Lower lobe of right lung (tissue), 2 donors: ENCODE measurements at places on chromosomes 5 and 9.

DNA sequence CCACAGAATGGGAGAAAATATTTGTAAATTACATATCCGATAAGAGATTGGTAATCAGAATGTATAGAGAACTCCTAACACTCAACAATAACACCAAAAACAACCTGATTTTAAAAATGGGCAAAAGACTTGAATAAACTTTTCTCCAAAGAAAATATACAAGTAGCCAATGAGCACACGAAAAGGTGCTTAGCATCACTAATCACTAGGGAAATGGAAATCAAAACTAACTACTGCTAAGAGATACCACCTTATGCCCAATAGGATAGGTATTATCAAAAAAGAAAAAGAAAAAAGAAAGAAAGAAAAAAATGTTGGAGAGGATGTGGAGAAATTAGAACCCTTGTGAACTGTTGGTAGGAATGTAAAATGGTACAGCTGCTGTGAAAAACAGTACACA, 212.1 kb downstream of the TLR4 start:
- DNase-seq: no peak

DNA sequence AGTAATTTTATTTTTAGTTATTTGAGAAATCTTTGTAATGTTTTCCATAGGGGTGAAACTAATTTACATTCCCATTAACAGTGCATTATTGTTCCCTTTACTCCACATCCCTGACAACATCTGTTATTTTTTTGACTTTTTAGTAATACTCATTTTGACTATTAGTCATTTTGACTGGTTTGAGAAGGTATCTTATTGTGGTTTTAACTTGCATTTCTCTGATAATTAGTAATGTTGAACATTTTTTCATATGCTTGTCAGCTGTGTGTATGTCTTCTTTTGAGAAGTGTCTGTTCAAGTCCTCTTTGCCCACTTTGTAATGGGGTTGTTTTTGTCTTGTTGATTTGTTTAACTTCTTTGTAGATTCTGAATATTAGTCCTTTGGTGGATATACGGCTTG, 27.5 kb downstream of the CCDC152 start:
- no peak for DNase-seq

DNA sequence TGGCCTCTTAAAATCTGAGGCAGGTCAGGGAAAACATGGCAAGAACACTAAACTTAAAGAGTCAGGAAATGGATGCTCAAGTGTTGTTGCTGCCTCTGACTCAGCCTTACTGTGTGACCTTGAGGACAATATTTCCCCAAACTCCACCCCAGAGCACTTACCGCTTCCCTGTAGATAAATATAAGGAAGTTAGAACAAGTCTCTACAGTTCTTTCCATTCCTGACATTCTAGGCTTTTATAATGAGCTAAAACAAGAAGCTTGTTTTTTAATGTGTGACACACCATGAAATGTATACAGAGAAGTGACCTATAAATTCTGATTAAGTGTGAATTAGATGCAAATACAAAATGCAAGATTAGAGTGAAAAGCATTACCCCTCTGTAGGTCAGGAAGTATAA, 129.3 kb downstream of the GRIA1 start:
- no peak for DNase-seq

DNA sequence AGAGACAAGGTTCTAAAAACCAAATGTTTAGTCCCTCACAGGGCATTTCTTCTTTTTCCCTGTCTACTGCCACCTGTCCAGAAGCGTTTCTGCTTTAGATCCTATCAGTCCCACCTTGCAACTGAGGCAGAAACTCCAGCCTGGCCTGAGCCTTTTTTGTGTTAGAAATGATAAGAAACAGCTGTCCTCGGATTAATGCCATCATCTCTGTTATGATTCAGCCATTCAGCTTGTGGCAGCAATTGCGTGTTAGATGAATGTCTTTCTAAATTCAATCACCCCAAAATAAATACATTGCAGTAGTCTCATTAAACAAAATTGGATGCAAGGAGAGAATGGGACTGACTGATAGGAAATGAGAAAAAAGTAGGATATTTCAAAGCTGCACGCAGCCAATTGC, 28.3 kb upstream of the FRMPD1 start:
- DNase-seq: no peak

DNA sequence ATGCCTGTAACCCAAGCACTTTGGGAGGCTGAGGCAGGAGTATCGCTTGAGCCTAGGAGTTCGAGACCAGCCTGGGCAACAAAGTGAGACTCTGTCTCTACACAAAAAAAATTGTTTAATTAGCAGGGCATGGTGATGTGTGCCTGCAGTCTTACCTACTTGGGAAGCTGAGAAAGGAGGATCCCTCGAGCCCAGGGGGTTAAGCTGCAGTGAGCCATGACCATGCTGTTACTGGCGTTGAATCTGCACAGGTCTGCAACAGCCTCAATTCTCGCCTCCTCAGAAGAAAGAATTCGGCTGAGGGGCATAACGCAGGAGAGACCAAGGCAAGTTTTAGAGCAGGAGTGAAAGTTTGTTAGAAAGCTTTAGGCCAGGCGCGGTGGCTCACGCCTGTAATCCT, 18.0 kb downstream of the CCT5 start:
- DNase-seq: no peak

- no peak for DNase-seq
Observed at GRCh38 chr9:68507806-68508145, 32.9 kb downstream of the TMEM252 start.

- no peak for DNase-seq
Observed at GRCh38 chr9:135103001-135103446, 15.6 kb downstream of the OLFM1 start.

DNA sequence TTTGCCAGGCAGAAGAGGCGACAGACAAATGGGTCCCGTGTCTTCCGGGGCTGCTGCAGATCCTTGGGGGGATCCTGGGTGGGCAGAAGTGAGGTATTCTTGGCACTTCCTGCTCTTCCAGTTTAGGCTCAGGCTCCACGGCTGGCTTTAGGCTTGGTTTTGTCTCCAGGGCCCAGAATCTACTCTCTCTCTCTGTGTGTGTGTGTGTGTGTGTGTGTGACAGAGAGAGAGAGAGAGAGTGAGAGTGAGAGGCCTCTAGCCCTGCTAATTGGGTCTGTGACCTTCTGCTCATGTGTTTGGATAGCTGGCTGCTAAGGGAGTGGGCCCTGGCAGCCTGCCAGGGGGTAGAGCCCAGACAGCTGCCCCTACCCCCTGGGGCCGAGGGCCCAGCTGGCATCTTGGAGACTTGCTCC, 39.3 kb downstream of the CRB2 start:
- DNase-seq: no peak

DNA sequence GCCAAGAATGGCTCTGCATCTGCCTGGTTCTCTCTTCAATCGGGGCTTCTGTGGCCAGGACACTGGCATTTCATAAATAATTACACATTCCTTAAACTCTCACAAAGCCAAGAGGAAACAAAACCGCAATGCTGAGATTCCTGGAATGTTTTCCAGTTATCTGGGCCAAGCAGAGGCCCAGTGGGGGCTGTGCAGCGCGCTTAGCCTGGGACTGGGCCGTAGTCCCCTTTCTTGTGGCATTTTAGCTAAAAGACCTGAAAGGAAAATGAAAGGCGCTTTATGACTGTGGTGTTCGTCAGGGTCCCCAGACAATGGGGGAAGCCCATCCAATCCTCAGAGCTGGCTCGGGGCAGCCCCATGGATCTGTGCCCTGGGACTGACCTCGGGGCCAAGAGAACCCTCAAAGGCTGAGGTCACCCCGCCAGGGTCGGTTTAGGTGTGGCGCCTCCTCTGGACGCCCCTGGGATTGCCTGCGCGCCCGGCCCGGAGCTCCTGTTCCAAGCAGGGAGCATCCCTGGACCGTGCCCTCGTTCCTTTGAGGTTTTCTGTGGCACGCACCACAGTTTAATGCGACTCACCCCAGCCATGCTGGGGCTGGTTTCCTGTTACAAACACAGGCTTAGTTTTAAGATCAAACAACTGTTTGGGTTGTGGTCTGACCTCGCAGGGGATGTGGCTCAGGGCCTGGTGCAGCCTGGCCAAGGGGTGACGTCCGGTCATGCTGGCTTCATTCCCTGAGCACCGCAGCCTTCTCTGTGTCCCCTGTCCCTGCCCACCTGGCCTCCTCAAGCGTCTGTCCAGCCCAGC, 51.5 kb upstream of the NKD2 start:
- DNase-seq: no peak

GRCh38 chr9:90840696-90841095, 39.1 kb downstream of the SYK start:
- DNase-seq: no peak

- no peak for DNase-seq
Observed at GRCh38 chr5:14270209-14270702, 127.1 kb downstream of the TRIO start.

DNA sequence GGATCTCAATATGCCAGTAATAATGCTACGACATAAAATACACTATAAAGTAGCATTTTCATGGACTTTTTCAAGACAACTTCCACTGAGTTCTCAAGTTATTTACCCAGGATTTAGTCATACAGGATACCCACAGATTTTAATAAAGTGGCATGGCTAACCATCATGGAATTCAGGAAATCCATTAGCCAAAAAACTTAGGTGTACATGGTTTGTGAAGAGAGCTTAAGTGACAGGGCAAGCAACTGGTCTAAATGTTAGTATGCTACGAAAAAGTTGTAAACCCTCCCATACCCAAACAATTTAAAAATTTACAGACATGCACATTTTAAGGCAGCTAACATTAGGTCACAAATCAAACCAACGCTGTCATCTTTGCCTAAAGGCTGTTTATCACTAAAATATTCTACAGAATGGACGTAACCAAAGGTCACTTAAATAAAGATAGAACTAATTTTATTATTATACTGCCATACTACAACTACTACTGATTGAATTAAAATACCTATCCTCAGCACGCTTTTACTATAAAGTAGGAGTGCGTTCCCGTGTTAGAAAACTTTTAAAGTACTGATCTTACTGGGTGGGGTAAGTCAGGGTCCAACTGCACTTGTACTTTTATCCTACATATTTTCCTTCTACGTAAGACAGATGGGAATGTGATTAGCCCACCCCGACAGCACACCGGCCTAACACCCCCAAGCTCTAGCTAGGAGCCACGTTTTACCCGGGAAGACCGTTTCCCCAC, 1.1 kb downstream of the UBTD2 start:
- no peak for DNase-seq
